ENCODE measurements at places on chromosomes 5 and 9.

- DNase-seq = no peak
These were observed 281.1 kb downstream of the FER start for GRCh38 chr5:109028608-109029299.

DNA sequence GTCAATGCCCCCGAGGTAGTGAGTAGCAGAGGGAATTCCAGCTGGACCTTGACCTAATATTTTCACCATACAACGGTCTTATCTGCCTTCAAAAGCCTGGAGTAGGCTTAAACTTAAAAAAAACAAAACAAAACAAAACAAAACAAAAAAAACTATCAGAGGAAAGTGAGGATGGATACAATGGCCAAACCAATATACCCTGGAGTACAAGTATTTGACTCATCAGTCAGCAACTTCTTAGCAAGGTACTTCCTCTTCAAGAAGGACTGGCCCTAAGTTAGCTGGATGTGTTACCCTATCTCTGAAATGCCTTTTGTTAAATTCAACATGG is 160.6 kb upstream of the GNA14 start:
- no peak for DNase-seq

- no peak for DNase-seq
These were observed 137.8 kb downstream of the ROR2 start for GRCh38 chr9:91812191-91812590.

DNA sequence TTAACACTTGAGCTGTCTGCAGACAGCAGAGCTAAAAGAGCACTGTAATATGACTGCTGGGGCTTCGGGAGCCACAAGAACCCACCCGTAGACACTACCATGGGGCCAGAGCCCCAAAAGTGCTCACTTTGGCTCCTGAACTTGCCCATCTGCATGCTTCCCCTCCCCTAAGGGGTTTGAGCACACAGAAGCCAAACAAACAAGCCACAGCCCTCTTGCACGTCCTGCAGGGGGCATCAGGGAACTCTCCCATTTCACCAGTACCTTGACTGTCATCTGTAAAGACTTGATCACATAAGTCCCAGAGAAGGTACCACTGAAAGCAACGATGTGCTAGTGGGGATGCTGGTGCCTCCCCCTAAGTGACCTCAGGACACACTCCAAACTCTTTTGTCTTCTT is 681.8 kb downstream of the SEMA5A start:
- DNase-seq = no peak

DNA sequence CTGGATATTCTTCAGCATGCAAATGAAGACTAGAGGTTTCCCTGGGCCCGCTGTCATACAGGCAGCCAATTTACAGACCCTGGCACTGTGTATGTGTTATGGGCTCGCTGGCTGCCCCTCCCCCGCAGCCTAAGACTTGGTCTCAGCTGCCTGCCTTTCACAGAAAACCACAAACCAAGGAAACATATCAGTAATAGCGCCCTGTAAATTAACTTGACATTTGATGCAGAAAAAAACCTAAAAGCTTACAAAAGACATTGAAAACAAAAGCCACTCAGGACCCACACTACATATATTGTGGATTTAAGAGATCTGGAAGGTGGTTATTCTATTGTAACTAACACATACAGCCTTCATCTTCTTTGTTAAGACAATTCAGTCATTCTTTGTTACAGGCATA is 287.0 kb upstream of the TMEM161B start:
- no peak for DNase-seq

DNA sequence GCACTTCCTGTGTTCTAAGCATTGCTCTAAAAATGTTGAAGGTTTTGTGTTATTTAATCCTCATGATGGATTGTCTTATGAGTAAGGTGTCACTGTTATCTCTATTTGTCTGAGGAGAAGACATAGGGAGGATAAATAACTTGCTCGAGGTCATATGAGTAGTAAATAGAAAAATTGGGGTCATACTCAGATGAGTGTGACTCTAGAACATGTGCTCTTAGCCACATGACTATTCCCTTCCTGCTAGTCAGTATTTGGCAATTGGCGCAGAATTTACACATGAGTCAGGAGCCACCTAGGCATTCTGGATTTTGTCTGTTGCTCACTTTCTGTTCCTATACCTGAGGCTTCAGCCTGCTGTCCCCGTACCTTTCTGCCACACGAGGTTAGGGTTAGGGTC is 234.6 kb upstream of the CD180 start:
- DNase-seq = no peak

DNA sequence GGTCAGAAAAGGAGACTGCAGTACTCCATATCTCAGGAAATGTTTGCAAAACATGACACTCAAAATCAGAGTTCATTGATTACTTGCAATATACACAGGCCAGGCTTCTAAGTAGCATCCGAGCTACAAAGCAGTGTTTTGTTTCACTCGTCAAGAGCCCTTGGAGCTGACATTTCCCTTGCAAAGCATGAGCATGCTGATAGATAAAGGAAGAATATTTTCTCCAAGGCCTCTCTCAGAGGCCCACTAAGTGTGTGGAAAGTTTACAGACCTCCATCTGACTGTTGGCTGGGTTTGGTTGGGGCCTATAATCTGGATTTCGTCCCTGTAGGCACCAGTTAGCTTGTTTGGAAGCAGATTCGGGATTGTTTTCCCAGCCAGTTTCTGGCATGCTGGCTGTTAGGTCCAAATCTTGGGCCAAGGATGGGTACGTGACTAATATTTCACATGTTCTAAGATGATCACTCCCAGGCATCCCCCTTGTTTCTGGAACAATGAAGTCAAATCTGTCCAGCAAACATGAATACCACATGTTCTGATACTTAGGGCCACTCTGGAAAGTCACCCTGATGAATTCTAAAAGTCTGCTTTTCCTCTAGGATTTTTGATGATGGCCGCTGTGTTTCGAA is 161.3 kb downstream of the RFK start:
- no peak for DNase-seq

DNA sequence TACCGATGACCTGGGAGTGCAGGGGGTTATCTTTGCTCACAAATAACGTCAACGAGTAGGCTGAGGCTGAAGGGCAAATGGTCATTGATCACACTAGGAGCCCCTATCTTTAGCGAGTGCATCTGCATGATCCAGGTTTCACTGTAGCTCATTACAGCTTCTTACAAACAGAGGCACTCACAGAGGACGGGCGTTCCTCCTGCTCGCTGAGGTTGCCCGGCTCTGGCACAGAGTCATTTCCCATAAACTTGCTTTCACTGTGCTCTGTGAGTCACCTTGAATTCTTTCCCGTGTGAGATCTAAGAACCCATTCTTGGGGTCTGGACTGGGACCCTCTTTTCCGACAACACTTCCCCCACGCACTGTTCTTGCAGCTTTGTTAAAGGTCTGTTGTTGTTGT is 1.9 kb upstream of the PAEP start:
- no peak for DNase-seq

GRCh38 chr9:135224921-135225541 is 137.6 kb downstream of the OLFM1 start:
- no peak for DNase-seq

DNA sequence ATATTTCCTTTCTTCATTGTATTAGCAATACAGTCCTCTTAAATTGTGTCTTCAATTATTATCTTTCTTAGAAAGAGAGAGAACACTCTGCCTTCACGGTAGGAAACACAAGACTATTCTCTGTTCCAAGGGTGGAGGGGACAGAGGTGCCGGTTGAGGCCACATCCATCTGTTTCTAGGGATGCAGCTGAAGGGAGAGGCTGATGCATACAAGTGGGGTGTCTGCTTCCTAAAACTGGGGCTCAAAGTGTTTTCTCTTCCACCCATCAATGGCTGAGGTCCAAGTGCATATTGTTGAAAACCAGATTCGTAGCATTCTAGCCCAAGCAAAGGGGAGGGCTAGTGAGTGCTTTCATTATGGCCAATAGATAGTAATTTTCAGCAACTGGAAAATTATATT is 9.5 kb downstream of the IRX2 start:
- DNase-seq = no peak

DNA sequence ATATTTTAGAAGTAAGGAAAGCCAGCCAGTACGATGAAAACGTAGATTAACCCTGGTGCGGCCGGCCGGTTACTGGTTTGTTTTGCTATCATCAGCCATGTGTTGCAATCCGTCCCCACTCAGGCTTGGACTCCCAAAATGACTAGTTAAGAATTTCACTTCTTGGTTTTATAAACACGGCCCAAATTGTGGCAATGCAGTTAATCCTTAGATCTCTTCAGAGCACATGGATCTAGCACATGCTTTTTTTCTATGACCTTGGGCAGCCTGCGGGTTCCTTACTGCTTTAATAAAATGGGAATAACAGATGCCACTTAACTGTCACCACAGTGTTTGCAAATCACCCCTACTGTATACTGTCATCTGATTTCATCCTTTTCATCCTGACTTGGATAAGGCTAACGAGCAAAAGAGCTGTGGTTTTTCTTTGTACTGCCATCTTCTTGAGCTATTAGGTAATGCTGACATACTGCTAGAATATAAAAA is 1.5 kb downstream of the NDFIP1 start:
- DNase-seq = no peak

DNA sequence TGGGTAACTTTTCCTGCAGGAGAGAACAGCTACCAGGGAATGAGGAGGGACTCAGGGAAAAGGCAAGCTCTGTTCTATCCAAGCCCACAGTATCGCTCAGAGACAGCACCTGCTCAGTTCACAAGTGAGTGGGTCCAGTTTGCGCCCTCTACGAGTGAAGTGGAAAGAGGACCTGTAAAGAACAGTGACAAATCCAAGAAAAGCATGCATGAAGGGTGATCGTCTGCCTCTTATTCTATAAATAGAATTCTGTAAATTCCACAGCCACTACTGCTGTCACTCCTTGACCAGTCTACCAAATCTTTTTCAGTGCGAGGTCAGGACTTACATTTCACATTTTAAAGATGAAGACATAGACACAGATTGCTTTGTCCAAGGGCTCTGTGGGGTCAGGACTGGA is 117.5 kb downstream of the ENTREP1 start:
- no peak for DNase-seq

- DNase-seq = no peak
These were observed 14.4 kb downstream of the SHB start for GRCh38 chr9:38054653-38055052.

DNA sequence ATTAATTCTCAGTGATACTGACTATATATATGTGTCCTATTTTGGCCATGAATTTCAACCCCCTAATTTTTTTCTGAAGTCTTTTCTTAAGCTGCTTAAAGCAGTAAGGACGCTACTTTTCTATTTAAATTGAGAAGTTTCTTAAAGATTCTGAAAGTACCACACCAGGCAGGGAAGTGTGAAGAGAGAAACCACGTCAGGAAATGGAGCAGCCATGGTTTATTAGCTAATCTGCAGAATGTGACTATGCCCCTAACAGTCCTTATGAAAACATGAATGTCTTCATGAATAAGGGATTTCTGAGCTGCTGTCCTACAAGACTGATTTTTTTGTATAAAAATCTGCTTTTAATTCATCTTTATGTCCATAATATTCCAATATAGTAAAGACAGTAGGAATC is 1724.3 kb upstream of the C9orf72 start:
- DNase-seq = no peak

- DNase-seq = no peak
These were observed 19.6 kb downstream of the MFAP3 start for GRCh38 chr5:154058055-154059038.

GRCh38 chr9:76911971-76912370 is 6.1 kb upstream of the PRUNE2 start:
- DNase-seq = peak; percentile 56

GRCh38 chr9:87497080-87497603 is 525 bp upstream of the DAPK1 start:
- DNase-seq = no peak

- DNase-seq = no peak
These were observed 63.3 kb upstream of the SMC5 start for GRCh38 chr9:70195456-70195855.

GRCh38 chr9:123073991-123074422 is 40.5 kb downstream of the GPR21 start:
- no peak for DNase-seq

DNA sequence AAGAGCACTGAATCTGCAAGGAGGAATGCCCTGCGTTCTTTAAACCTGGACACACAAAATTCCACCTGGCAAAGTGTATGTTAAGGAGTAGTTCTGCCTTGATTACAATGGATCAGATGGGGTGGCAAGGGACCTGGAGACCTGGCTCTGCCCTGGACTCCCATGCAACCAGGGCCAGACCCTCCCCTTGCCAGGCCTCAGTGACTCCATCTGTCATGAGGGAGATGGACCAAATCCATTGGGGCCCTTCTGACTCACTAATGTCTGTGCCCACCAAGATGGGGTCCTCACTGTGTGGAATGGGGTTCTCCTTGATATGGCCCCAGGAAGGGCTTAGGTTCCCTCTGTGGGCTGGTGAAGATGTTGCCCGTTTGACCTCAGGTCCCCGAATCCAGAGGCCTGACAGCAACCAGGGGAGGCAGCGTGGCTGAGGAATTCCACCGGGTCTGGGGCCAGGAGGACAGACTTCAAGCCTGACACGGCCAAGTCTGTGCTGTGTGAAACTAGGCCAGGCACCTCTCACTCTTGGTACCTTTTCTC is 100.3 kb downstream of the PAX5 start:
- DNase-seq = no peak

- DNase-seq = no peak
These were observed 1.4 kb downstream of the LRSAM1 start for GRCh38 chr9:127452691-127453090.

DNA sequence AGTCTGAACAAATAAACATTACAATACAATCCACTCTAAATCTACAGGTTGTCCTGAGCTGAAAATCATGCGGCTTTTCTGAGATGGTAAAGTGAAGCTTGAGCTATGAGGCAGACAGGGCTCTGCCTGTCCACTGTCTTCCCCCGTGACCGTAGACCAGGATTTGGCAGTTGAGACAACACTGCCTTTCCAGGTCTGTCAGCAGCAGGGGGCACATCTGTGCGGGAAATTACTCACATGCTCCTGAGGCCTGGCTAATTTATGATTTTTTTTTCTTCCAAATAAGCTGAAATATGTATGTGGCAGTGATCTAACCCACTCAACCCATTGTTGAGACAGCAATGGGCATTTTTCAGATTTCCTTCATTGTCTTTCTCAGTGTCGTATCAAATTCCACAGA is 307.9 kb downstream of the FBXL7 start:
- no peak for DNase-seq

DNA sequence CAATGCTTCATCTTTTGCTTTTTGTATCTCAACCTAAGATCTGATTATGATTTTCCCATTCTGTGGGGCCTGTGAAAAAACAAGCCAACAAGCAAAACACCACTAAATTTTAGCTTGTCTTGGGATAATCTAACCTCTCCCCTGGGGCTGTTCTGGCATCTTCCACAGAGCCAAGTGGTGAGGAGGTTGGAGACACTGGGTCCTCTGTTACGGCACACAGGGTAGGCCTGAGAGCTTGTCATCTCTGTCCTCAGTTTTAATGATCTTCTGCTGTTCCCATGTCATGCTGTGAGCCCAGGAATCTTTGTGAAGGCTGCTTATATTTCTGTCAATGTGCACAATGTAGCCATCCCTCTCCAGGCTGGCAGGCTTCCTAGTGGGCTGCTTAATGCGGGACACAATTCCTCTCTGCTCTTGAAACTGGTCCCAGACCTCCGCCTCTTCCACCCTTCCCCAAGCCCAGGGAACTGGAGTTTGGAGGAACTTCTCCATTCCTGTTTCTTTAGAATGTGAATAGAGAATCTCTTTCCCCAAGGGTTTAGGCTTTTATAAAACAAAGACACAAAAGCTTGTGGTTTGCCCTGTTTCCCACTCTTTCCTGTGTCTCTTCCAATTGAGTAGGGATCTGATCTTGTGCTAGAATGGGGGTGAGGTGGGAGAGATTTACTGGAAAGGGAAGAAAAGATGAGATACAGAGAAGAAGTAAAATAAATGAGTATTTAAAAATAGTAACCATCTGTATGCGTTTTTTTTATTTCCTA is 30.9 kb upstream of the SEMA6A start:
- no peak for DNase-seq

Data from COR-L47 (cell line).